Lung (tissue), 17 donors: ENCODE measurements at places on chromosomes 6 and 20.

- no peak for DNase-seq
Observed at GRCh38 chr6:41174610-41175009, 11.7 kb upstream of the TREM2 start.

DNA sequence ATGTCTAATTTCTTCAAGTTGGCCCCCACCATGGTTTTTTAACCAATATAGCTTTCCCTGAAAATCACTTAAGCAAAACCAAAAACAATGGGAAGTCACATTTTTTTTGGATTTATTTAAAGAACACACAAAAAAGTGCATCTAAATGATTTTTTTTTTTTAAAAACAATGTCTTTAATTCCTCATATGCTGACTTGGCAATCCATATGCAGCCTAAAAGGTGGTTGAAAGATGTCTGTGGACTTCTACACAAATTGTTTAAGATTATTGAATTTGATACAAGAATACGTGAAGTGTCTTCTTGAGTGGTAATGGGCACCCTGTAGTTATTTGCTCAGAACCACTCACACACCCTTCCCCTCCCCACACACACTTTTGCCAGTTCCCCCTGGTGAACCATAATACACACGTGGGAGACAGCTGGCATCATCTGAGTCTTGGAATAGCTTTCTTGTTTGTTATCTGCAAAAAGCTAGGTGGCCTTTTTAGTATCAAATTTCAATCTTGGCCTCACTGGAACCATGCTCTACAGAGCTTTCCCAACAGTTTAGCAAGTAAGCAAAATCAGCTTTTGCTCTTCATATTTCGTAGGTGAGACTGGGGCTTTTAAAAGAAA, 60.9 kb upstream of the TULP1 start:
- no peak for DNase-seq

- DNase-seq, result no peak
Observed at GRCh38 chr6:81689580-81689979, 62.9 kb downstream of the TENT5A start.

GRCh38 chr6:43630980-43631619, 2.0 kb upstream of the GTPBP2 start:
- no peak for DNase-seq

- no peak for DNase-seq
Observed at GRCh38 chr20:44706301-44707017, 8.7 kb upstream of the CCN5 start.

GRCh38 chr6:1416191-1416760, 26.9 kb downstream of the FOXF2 start:
- no peak for DNase-seq

- DNase-seq, result no peak
Observed at GRCh38 chr6:6438286-6438685, 117.8 kb upstream of the F13A1 start.

GRCh38 chr6:134690048-134690447, 259.9 kb downstream of the ALDH8A1 start:
- DNase-seq, result no peak
